DND-41 (cell line): ENCODE measurements at places on chromosomes 5 and 9.

DNA sequence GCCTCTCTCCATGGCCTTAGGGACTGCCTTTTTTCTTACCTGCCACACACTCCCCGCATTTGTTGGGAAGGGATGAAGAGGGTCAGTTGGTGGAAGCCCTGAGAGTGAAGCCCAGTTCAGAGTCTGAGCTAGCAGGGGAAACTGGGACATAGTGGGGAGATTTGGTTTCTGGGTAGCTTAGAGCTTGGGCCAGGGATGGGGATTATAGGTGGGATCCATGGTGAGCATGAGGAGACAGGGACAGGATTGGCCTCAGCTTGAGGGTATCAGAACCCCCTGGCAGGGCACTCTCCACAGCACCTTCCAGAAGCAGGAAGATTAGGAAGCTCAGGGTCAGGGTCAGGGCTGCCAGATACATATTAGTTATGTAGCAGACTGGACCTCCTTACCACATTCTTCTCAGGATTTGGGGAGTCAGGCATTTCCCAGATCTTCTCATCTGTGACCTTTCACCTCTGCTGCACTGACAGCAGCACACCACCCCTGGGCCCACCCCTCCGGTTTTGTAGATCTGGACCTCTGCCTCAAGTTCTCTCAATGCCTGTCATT lies 17.9 kb downstream of the OR13J1 start:
- no peak for DNase-seq
- H3K27ac ChIP-seq: no peak overlapping the region
- no peaks in the 10 kb centered on the region for H3K27me3 ChIP-seq
- no peak overlapping the region for H3K4me3 ChIP-seq

GRCh38 chr9:126608551-126608950 lies 5.2 kb upstream of the LMX1B start:
- no peaks in the 10 kb centered on the region for H3K36me3 ChIP-seq
- no peaks in the 10 kb centered on the region for H3K27me3 ChIP-seq
- DNase-seq: no peak

- H3K36me3 ChIP-seq: no peaks in the 10 kb centered on the region
- DNase-seq: no peak
- H3K27me3 ChIP-seq: no peaks in the 10 kb centered on the region
- no peak overlapping the region for H3K4me3 ChIP-seq
- no peak overlapping the region for H3K27ac ChIP-seq
These were observed 17.9 kb downstream of the CYSTM1 start for GRCh38 chr5:140192715-140193430.

DNA sequence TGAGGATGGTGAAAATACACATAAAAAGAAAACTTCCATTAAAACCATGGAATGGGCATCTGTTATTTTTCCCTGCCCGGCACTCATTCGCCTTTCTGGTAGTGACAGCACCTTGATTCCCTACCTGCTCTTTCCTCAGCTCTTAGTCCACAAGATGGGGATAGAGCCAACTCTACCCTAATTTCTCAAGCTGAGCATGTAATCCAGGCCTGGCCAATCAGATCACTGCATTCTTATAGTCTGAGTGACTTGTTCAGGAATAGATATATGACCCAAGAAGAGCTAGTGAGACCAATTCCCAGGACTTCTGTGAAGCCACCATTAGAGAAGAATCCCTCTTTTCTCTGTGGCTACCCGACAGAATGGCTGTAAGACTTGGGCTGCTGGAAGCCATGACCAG lies 58.1 kb downstream of the TSSK1B start:
- H3K36me3 ChIP-seq: no peaks in the 10 kb centered on the region
- H3K27me3 ChIP-seq: no peaks in the 10 kb centered on the region
- peak overlapping the region; percentile 71 for H3K27ac ChIP-seq
- H3K4me1 ChIP-seq: peaks cover 65% of the 10 kb centered on the region
- DNase-seq: no peak

GRCh38 chr5:33102551-33102950 lies 338.2 kb upstream of the TARS1 start:
- no peaks in the 10 kb centered on the region for H3K4me1 ChIP-seq
- no peaks in the 10 kb centered on the region for H3K36me3 ChIP-seq
- DNase-seq: no peak

DNA sequence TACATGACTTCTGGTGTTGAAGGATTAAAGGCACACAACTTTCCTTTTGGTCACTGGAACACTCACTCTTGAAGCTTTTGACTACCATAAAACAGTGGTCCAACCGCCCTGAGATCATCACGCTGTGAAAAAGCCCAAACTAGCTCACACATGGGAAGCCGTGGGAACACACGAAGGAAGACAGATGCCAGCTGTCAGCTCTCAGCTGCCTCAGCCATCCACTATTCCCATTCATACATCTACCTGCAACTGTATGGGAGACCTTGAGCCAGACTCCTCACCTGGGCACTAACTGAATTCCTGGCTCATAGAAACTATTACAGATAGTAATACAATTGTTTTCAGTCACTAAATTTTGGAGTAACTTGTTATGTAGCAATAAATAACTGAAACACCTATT lies 246.1 kb downstream of the MSX2 start:
- H3K4me1 ChIP-seq: no peaks in the 10 kb centered on the region
- DNase-seq: no peak
- H3K27me3 ChIP-seq: peaks cover 2% of the 10 kb centered on the region
- H3K4me3 ChIP-seq: no peak overlapping the region

- no peak overlapping the region for H3K4me3 ChIP-seq
- H3K27me3 ChIP-seq: no peaks in the 10 kb centered on the region
- no peak for DNase-seq
- H3K27ac ChIP-seq: no peak overlapping the region
These were observed 21.9 kb upstream of the CAPSL start for GRCh38 chr5:35960328-35960727.

DNA sequence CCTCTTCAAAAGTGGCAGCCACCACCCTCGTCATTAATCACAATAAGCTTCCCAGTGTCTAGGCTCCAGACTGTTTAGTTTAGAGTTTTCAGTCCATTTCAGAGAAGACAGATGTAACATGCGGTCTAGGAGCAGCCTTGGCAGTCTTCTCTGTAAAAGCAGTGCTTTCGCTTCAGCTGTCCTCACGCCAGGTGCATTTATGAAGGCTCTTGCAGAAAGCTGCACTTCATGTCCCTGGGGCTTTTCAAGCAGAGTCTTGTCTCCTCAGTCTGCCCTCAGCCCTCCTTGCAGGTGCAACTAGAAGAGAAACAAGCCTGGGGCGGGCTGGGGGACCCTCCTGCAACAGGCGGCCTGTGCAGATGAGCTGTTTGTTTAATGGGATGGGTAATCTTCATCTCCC lies 281.9 kb downstream of the DRD1 start:
- peaks cover 12% of the 10 kb centered on the region for H3K27me3 ChIP-seq
- H3K27ac ChIP-seq: no peak overlapping the region
- DNase-seq: no peak
- H3K4me1 ChIP-seq: no peaks in the 10 kb centered on the region

- H3K27ac ChIP-seq: no peak overlapping the region
- H3K27me3 ChIP-seq: peaks cover 5% of the 10 kb centered on the region
- no peaks in the 10 kb centered on the region for H3K4me1 ChIP-seq
- H3K36me3 ChIP-seq: no peaks in the 10 kb centered on the region
These were observed 27.8 kb upstream of the ARAP3 start for GRCh38 chr5:141709699-141710267.

DNA sequence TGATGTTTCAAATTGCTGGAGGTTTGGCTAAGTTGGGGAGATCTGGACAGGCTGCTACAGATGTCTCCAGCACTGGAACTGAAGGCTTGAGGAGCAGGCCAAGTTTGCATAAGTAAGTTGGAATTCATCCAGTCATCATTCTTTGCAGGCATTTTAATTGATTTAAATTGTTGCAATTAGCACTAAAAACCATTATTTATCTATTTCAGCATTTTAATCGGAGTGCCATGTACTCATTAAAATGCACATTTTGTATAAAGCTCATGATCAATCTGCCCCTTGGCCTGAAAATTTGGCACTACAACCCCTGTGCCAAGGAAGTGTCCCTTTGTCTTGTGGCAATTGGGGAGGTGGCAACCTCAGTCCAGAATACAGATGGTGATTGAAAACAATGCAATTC lies 320.2 kb downstream of the MAT2B start:
- H3K4me1 ChIP-seq: no peaks in the 10 kb centered on the region
- no peaks in the 10 kb centered on the region for H3K36me3 ChIP-seq
- no peak for DNase-seq
- no peak overlapping the region for H3K4me3 ChIP-seq
- H3K27me3 ChIP-seq: no peaks in the 10 kb centered on the region
- no peak overlapping the region for H3K27ac ChIP-seq

DNA sequence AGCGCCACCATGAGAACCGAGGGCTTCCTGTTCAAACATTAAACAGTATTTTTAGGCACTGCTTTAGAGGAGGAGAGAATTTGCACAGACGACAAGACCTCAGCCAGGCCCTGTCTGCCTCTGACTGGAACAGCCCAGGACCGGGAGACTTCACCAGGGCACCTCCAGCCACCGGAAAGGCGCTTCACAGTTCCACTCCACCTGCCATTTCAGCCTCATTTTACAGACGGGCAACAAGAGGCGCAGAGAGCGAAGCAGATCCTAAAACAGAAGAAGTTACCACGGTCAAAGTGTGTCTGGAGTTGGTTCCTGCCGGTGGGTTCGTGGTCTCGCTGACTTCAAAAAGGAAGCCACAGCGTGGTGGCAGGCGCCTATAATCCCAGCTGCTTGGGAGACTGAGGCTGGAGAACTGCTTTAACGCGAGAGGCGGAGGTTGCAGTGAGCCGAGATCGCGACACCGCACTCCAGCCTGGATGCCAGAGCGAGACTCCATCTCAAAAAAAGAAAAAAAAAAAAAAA lies 28.4 kb downstream of the COL23A1 start:
- H3K27ac ChIP-seq: no peak overlapping the region
- no peaks in the 10 kb centered on the region for H3K36me3 ChIP-seq
- H3K4me3 ChIP-seq: no peak overlapping the region
- no peaks in the 10 kb centered on the region for H3K27me3 ChIP-seq

DNA sequence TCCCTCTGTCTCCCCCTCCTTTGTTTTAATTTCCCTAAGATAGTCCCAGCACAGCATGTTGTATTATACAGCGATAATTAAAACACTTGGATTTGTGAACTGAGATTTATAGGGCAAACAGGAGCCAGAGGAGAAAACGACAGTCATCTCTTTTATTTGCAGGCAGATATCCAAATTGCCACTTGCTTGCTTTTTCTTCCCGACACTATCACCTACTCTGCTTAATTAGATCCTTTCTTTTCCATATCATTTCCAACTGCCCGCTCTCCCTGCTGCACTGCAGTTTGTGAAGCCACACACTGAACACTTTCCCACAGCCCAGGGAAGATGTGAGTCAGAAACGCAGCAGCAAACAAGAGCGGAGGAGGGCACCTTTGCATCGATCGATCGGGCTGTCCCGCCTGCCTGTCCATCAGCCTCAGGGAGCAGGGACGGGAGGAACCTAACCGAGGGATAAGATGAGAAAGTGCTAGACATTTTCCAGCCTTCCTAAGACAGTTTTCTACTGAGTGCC lies 35.8 kb upstream of the SPRY4 start:
- no peak overlapping the region for H3K27ac ChIP-seq
- no peak for DNase-seq
- H3K36me3 ChIP-seq: no peaks in the 10 kb centered on the region
- H3K4me3 ChIP-seq: no peak overlapping the region

DNA sequence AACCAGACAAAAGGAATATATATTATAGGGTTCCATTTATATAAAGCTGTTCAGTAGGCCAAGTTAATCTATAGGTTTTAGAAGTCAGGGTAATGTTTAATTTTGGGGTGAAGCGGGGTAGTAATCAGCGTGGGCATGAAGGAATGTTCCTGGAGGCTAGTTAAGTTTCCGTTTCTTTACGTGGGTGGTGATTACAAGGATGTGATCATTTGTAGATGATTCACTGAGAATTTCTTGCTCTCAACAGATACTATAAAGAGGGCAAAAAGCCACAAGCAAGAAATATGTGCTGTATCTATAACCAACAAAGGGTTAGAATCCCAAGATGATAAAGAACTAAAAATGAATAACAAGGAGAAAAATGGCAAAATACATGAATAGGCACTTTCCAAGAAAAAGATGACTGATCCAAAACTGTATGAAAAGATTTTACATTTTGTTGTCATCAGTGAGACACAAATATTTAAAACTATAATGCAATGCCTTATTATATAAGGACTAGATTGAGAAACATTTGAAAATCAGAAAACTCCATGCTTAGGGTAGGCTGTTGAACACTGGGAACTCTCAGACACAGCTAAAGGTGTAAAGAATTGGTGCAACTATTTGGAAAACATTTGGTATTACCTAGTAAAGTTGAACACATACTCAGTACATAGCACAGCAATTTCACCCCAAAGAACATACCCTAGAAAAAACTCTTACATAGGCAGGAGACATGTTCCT lies 224.3 kb upstream of the S1PR3 start:
- H3K4me3 ChIP-seq: no peak overlapping the region
- no peaks in the 10 kb centered on the region for H3K36me3 ChIP-seq
- no peak for DNase-seq
- no peaks in the 10 kb centered on the region for H3K4me1 ChIP-seq
- no peak overlapping the region for H3K27ac ChIP-seq
- H3K27me3 ChIP-seq: no peaks in the 10 kb centered on the region

DNA sequence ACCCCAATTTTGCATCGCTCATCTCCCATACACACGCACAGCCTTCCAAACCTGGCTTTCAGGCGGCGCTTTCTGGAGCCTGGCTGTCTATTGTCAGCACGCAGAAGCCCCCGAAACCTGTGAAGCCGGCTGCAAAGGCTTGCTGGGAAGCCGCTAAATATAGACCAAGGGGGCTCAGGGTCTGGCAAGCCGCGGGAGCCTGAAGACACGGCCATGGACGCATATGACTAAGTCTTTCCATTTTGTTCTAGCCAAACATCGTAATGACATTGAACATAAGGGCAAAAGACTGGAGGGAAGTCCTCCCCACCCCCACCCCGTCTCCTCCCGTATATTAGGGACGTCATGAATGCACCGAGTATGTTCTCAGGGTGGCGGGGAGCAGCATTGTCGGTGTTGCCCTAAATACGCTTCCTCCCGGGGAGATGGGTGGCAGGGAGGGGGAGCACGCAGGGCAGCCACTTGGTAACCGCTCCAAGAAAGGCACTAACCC lies 1.1 kb downstream of the CTNND2 start:
- no peak overlapping the region for H3K4me3 ChIP-seq
- DNase-seq: no peak
- H3K4me1 ChIP-seq: no peaks in the 10 kb centered on the region
- no peak overlapping the region for H3K27ac ChIP-seq

DNA sequence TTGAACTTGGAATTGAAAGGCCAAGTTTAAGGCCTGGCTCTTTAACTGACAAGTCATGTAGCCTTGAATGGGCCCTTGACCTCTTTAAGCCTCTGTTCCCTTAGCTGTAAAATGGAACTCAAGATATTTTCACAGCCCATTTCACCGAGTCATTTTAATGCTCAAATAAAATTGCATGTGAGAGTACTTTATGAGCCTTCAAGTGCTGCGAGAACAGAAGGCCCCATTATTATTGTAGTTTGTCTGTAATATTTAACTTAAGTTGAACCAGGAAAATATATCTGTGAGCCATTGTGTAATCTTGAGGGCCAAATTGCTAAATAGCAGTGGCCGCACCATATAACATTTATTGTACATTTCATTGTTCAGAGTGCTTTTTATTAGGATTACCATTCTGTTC lies 249.9 kb downstream of the NTRK2 start:
- no peak overlapping the region for H3K4me3 ChIP-seq
- H3K27me3 ChIP-seq: no peaks in the 10 kb centered on the region
- no peak for DNase-seq
- H3K36me3 ChIP-seq: no peaks in the 10 kb centered on the region
- H3K27ac ChIP-seq: no peak overlapping the region
